ENCODE measurements at places on chromosomes 7 and 10.

- H3K27me3 ChIP-seq, result no peaks in the 10 kb centered on the region
- no peak overlapping the region for H3K4me3 ChIP-seq
- DNase-seq, result no peak
- no peaks in the 10 kb centered on the region for H3K36me3 ChIP-seq
- H3K4me1 ChIP-seq, result no peaks in the 10 kb centered on the region
These were observed 161.4 kb downstream of the GPAM start for GRCh38 chr10:112022196-112022595.

DNA sequence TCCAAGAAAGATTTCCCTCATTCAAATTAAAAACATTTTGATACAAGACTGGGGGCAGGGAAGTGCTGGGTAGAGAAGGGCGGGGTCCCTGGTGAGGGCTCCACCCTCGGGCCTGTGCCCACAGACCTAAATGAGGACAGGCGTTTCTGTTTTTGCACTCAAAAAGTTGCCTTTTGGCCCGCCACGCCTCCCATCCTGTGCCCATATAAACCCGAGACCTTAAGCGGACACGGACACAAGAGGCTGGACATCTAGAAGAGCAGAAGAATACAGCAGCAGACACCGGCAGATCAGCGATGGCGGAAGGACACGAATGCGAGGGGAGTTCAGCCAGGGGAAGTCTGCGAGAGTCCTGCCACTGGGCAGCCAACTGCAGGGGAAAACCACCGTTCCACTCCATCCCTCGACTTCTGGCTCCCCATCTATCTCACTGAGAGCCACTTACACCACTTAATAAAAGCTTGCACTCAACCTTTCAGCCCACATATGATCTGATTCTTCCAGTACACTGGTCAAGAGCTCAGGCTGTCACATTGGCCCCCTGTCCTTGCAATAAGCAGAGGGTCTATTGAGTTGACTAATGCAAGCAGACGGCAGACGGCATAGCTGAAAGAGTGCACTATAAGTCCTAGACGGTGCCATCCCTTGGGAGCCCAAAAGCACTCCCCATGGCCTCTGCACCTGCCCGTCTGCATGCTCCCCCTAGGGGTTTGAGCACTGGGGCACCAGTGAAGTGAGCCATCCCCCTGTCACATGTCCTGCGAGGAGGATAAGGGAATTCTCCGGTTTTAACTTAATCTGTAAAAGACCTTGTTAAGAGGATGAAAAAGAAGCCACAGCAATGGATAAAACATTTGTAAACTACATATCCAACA, 181.8 kb upstream of the PRSS1 start:
- H3K4me1 ChIP-seq, result peaks cover 2% of the 10 kb centered on the region
- peaks cover 4% of the 10 kb centered on the region for H3K27me3 ChIP-seq
- H3K36me3 ChIP-seq, result no peaks in the 10 kb centered on the region
- H3K27ac ChIP-seq, result no peak overlapping the region
- no peak for DNase-seq

GRCh38 chr7:66362136-66362535, 157.0 kb downstream of the TPST1 start:
- DNase-seq, result no peak
- H3K27ac ChIP-seq, result no peak overlapping the region
- H3K36me3 ChIP-seq, result peaks cover 9% of the 10 kb centered on the region
- H3K4me3 ChIP-seq, result no peak overlapping the region

DNA sequence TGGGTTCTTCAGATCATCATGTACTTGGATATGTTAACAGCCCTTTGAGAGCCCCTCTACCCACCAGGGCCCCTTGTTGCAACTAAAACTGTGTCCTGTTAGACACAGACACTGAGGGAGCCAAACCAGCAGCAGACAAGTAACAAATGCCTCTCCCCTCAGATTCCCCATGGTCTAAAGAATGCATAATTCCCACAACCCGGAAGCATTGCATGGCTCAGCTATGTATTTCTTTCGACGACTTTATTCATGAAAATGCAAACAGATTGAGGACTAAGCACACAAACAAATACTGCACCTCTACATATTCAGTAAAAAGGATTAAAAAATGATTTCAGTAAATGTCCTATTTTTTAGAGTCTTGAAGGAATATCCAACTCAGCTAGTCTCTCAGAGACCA, 70.1 kb upstream of the HECW1 start:
- no peaks in the 10 kb centered on the region for H3K4me1 ChIP-seq
- H3K27me3 ChIP-seq, result peaks cover 4% of the 10 kb centered on the region
- no peak overlapping the region for H3K27ac ChIP-seq
- DNase-seq, result no peak
- H3K4me3 ChIP-seq, result no peak overlapping the region
- H3K36me3 ChIP-seq, result no peaks in the 10 kb centered on the region

DNA sequence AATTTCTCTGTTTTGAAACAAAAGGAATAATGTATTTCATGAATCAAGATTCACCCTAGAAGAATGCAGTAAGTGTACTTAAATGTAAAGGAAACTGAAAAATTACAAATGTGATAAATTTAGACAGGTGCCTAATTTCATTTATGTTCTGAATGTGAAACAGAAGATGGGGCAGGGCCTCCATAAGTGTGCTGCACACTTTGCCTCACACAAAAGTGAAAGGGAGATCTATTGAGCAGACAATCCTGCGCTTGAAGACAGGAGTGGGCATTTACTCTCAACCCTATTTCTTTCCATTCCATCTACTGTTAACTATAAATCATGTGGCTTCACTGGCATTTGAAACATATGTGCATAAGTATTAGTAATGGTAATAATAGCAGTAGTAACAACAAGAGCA, 36.2 kb downstream of the GNG11 start:
- no peak for DNase-seq
- no peaks in the 10 kb centered on the region for H3K27me3 ChIP-seq
- no peaks in the 10 kb centered on the region for H3K4me1 ChIP-seq
- no peak overlapping the region for H3K4me3 ChIP-seq
- no peaks in the 10 kb centered on the region for H3K36me3 ChIP-seq

GRCh38 chr10:21212348-21212747, 313.1 kb downstream of the SKIDA1 start:
- no peaks in the 10 kb centered on the region for H3K36me3 ChIP-seq
- H3K4me3 ChIP-seq, result no peak overlapping the region
- peaks cover 5% of the 10 kb centered on the region for H3K27me3 ChIP-seq
- H3K4me1 ChIP-seq, result no peaks in the 10 kb centered on the region

- DNase-seq, result no peak
- H3K27ac ChIP-seq, result no peak overlapping the region
- peak overlapping the region; percentile 88 for H3K4me3 ChIP-seq
- no peaks in the 10 kb centered on the region for H3K36me3 ChIP-seq
- peaks cover 8% of the 10 kb centered on the region for H3K27me3 ChIP-seq
These were observed 22.6 kb upstream of the PSMG3 start for GRCh38 chr7:1592299-1592871.

DNA sequence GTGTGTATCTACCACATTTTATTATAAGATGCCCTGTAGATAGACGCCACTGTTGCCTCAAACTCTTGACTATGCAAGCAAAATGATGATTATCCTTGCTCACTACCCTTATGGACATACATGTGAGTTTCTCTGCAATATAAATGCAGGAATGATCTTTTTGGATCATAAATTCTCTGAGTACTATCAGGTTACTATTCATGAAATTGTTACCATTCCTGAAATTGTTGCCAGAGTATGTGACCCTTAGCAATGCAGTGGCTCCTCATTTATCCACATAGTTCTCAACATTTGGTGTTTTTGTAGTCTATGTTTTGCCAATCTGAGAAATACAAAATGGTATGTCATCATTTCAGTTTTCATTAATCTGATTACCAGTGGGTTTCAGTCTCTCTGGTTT, 166.2 kb upstream of the FAM3C start:
- H3K4me3 ChIP-seq, result no peak overlapping the region
- no peaks in the 10 kb centered on the region for H3K4me1 ChIP-seq
- peaks cover 4% of the 10 kb centered on the region for H3K27me3 ChIP-seq
- DNase-seq, result no peak
- H3K27ac ChIP-seq, result no peak overlapping the region
- H3K36me3 ChIP-seq, result no peaks in the 10 kb centered on the region
